NCI-H1105 (cell line): ENCODE measurements at places on chromosomes 7 and 10.

- no peak for DNase-seq
These were observed 163.1 kb downstream of the ARHGAP12 start for GRCh38 chr10:31765541-31765940.

- DNase-seq: no peak
These were observed 4.0 kb upstream of the LEP start for GRCh38 chr7:128236924-128237586.

GRCh38 chr7:140239653-140239935, 62.8 kb upstream of the KDM7A start:
- no peak for DNase-seq

- no peak for DNase-seq
These were observed 49.0 kb downstream of the HTRA1 start for GRCh38 chr10:122510326-122510725.

DNA sequence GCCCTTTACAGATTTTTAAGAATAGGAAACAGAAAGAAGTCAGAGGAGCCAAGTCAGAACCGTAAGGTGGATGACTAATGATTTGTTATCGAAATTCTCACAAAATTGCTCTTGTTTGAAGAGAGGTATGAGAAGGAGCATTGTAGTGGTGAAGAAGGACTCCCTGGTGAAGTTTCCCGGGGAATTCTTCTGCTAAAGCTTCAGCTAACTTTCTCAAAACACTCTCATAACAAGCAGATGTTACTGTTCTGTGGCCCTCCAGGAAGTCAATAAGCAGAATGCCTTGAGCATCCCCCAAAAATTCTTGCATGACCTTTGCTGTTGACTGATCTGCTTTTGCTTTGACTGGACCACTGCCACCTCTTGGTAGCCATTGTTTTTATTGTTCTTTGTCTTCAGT, 152.9 kb downstream of the HGF start:
- DNase-seq: no peak

- no peak for DNase-seq
These were observed 158.5 kb downstream of the PRPF18 start for GRCh38 chr10:13745271-13745670.

- no peak for DNase-seq
These were observed 131.9 kb downstream of the C10orf90 start for GRCh38 chr10:126538439-126539135.
